Retina (tissue), 1 donor: ENCODE measurements at places on chromosomes 2 and 18.
A peak's percentile ranks its signal among the peaks of the same experiment; 100 is the strongest.

GRCh38 chr18:46252759-46253158 is 148.6 kb downstream of the HAUS1 start:
- no peak for DNase-seq

DNA sequence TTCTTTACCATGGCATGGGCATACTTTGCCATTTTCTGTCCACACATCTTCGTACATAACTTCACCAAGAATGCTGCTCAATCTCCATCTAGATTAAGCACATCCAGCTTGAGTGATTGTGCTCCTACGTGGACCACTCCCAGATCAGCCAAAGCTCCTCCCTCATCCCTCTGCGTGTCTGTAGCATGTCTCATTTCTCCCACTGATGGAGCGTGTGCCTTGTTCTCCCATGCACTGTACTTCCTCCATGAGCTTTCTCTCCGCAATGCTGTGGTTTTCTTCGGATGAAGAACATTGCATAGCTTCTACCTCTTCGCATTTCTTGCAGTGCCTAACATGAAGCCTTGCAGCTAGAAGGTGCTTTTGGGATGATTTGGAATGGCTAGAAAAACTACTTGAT is 13.5 kb downstream of the CCL20 start:
- no peak for DNase-seq

GRCh38 chr2:224908818-224909217 is 133.4 kb downstream of the DOCK10 start:
- DNase-seq, result peak; percentile 49

DNA sequence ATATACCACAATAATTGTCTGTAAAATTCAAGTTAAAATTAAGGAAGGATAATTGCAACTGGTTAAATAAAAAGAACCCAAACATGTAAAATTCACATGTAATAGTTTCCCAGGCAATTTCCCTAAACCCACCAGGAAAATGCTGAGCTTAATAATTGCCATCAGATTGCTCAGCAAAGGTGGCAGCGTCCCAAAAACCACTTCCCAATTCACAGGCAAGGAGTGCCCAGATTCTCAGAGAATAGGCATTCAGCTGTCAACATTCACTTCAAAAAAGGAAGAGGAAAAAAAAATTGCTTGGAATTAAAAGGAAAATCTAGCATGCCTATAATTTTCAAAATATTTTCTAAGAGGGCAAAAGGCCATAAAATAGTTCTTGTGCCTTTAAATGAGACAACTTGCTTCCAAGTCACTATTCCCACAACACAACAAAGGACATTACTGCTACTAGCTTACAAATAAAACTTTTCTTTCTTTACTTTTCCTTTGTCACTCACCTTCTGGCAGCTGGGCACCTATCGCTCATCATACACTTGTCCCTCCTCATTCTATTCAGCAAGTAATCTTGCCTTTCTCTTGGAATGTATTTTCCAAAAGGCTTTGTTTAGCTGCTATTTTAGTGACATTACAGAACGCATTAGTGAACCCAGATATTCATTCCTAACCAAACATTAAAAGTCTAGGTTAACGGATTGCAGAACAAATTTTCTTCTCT is 15.2 kb downstream of the SRBD1 start:
- no peak for DNase-seq

GRCh38 chr18:25830787-25831186 is 259.6 kb downstream of the SS18 start:
- DNase-seq, result no peak

DNA sequence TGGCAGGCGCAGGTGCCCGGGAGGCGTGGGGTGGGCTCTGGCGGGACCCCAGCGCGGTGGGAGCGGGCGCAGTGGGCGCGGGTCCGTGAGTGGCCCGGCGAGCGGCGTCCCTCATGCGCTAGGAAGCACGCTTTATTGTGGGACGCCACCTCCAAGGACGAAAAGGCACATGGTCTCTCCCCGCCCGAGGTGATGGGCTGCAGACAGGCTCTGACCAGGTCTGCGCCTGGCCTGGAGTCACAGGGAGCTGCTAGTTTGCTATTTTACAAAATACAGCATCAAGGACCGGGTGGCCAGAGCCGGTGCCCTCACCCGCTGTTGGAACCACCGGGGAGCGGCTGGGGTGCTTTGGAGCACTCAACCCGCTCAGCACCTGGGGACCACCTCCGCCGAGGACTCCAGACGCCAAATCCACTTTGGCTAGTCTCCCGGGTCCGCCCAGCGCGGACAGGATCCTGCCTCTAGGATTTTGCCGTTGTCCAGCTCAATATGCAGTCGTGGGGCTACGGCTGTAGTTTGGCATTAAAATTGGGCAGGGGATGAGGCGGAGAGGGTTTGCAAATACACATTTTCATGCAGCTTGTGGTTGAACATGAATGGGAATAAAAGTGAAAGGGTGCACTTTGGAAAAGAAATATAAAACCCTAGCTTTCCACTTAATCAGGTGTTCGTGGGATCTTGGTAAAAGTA is 65.4 kb downstream of the LRRFIP1 start:
- peak; percentile 75 for DNase-seq

- no peak for DNase-seq
Measured at GRCh38 chr18:45373286-45373880, 241.9 kb upstream of the SLC14A2 start.

- no peak for DNase-seq
Measured at GRCh38 chr2:43191947-43192516, 34.4 kb downstream of the ZFP36L2 start.

GRCh38 chr2:67526283-67526682 is 129.2 kb downstream of the ETAA1 start:
- DNase-seq, result no peak

DNA sequence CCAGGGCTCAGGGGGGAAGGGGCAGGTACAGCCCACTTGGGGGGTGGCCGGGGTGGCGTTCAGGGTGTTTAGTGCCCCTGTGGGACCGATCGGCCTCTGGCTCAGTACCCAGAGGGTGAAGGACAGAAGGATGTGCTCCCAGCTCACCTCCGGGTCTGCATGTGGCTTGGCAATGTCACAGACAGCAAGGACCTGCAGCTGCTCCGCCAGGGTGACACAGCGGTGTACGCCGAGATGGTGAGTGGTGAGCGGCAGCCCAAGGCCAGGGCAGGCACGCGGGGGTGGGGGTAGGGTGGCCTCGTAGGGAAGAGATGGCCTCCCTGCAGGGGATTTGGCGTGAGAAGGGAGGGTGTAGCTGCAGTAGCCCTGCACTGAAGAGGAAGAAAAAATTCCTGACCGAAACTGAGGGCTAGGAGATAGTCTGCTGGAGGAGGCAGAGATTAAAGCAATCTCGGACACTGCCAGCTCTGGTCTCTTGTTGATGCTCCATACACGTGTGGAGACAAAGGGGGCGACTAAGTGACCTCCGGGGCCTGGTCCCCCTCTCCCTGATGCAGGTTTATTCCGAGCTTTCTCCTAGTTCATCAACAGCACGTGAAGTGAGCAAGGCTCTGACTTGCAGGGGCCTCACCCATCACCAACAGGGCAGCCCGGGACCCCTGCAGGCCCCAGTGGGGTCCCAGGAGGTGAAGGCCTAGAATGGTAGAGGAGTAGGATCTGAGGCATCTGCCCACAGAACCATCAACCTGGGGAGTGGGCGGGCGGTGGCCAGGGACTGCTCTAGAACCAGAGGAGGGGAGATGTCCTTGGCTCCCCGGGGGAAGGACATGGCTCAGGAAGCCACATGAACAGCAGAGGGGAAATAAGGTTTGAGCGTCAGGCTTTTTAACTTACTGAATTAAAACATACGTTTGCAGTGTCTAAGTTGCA is 45.4 kb downstream of the FER1L5 start:
- no peak for DNase-seq

- no peak for DNase-seq
Measured at GRCh38 chr2:168978461-168978861, 52.7 kb downstream of the ABCB11 start.

GRCh38 chr2:45236268-45236667 is 227.0 kb upstream of the SIX2 start:
- DNase-seq, result no peak

DNA sequence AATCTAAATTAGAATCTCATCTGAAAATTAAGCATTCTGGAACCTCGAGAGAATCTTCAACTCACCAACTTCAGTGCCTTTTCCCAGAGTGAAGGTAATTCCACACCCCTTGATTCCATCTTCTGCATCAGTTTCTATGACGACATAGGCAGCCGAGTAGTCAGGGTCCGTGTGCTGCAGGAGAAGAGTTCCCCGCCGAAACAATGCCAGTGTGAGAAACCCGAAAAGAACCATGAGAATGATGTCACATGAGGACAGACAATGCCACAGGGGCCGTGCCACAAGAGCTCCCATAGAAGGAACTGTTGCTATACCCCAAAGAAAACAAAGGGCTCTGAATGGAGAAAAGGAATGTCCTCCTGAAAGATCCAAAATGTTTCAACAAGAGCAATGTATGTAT is 6.0 kb downstream of the ENOSF1 start:
- no peak for DNase-seq

- no peak for DNase-seq
Measured at GRCh38 chr2:206176901-206177300, 17.2 kb downstream of the EEF1B2 start.

DNA sequence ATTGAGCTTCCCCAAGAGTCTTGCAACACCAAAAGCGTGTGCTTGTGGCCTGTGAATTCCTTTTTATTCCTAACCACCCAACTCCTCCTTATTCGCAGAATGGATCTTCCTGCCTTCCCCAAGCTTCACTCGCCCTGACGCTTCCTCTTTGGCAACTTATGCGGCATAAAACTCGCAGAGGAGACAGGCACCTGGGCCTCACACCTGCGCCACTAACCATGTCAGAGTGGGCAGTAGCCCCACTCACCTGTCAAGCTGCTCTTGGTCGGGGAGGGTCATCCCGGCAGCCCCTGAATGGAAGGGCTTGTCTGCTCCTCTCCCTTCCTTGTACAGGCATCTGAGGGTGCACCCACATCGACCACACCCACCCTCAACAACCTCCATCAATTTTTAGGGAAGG is 106.9 kb upstream of the GPC1 start:
- no peak for DNase-seq

DNA sequence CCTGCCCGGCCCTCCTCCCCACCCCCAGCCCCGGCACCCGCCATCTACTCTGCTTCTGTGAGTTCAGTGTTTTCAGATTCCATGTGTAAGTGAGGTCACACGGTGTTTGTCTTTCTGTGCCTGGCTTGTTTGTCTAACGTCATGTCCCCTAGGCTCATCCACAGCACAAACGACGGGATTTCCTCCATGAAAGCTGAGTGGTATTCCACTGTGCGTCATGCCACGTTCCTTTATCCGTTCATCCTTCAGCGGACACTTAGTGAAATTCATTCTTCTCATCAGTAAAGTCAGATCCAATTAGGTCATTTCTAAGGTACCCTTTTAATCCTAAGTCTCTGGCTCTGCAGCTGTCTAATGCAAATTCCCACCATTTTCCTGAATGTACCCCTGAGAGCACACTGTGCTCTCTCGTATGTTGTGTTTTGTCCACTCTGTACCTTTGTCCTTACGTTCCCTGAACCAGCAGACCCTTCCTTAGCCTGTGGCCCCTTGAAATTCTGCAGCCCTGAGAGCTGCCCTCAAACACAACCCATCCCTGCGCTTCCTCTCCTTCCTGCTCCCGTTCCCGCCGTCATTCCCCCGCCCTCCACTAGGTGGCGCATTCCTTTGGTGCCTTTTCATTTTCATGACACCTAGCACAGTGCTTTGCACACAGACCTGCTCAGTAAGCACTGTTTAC is 44.1 kb downstream of the TRAPPC12 start:
- DNase-seq, result peak; percentile 69

DNA sequence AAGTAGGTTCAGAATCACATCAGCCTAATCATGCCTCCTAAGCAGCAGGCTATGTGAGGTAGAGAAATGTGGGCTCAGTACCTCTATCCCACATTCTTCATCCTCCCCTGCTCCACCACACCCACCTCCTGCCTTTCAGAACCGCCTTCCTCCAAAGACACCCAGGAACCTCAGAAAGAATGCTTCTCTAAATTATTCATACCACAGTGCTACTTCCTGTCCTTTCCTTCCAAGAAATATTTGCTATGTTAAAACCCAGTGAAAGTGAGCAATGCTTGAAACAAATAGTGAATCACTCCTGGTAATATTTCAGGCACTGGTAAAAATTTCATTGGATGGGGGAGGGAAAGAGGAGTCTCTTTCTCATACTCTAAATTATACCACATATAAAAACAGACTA is 24.0 kb upstream of the CREB1 start:
- no peak for DNase-seq

DNA sequence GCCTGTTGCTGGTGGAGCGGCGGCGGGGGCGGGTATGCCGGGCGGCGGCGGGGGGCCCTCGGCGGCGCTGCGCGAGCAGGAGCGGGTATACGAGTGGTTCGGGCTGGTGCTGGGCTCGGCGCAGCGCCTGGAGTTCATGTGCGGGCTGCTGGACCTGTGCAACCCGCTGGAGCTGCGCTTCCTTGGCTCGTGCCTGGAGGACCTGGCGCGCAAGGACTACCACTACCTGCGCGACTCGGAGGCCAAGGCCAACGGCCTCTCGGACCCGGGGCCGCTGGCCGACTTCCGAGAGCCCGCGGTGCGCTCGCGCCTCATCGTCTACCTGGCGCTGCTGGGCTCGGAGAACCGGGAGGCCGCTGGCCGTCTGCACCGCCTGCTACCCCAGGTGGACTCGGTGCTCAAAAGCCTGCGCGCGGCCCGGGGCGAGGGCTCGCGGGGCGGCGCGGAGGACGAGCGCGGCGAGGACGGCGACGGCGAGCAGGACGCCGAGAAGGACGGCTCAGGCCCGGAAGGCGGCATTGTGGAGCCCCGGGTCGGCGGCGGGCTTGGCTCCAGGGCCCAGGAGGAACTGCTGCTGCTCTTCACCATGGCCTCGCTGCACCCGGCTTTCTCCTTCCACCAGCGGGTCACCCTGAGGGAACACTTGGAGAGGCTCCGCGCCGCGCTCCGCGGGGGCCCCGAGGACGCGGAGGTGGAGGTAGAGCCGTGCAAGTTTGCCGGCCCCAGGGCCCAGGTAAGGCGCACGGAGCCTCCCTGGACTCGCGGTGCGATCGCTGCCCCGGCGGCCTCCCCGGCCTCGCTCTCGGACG is 1.0 kb downstream of the ZCCHC2 start:
- peak; percentile 82 for DNase-seq

DNA sequence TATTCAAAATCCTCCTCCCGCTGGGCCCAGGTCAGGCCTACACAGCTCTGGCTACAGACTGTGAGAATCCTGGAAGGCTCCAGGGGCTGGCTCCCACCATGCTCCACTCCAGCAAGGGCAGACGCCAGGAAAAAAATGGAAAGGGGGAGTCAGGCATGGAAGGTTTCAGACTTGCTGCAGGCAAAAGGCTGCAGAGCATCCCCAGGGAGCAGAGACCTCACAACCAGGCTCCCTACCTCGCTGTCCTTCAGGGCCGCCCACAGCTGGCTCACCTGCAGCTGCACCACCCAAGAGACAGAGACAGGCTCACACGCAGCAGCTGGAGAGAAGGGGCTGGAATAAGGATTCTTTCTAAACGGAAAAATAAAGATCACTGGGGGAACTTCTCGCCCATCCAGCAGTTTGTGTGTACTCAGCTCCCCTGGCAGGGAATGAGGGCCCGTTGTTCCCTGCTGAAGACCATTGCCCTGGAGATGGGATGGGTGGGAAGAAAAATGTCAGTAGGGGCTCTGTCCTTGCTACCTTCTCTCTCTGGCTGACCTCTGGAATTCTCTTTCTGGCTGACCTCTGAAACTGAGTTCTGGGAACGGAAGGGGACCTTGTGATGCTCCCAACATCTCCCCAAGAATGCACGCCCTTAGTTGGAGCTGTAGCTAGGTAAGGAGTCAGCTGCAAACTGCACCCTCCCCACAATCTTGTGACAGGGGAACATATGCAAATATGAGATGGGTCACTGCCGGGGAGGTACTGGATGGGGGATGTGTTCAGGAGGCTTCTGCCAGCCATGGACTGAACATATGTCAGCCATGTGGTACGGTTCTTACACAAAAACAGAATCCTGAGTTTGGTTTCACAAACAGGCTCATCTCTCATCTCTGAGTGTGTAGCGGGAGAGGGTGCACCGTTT is 34.5 kb downstream of the BCL2 start:
- DNase-seq, result no peak
